ENCODE measurements at places on chromosomes 5 and 9. TPM values are rescaled to one million over a fixed set of nuclear protein-coding genes. Genes with fewer than 3 reads are reported as not detected.

GRCh38 chr5:3024126-3024525 is 272.6 kb upstream of the IRX2 start:
- no peak for DNase-seq

- no peak for DNase-seq
These were observed 634.0 kb downstream of the RAB3C start for GRCh38 chr5:59216841-59217240.

GRCh38 chr9:108241384-108242073 is 614.3 kb downstream of the ACTL7B start:
- DNase-seq = no peak

GRCh38 chr5:101346447-101346846 is 443.4 kb upstream of the ST8SIA4 start:
- no peak for DNase-seq

DNA sequence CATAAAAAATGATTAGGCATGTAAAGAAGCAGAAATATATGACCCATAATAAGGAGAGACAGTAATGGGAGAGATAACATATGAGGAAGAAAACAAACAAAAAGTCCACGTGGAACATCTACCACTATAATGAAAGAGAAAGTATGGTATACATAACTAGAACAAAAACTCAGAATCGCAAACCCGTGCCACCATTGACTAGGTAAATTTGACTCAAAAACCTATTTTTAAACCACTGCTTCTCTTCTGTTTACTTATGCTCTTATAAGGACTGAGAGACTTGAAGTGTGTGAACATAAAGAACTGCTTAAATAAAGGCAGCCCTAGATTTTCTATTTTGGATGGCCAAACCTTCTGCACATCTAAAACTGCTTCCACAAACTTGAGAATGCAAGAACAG is 330.7 kb downstream of the CAAP1 start:
- DNase-seq = no peak

DNA sequence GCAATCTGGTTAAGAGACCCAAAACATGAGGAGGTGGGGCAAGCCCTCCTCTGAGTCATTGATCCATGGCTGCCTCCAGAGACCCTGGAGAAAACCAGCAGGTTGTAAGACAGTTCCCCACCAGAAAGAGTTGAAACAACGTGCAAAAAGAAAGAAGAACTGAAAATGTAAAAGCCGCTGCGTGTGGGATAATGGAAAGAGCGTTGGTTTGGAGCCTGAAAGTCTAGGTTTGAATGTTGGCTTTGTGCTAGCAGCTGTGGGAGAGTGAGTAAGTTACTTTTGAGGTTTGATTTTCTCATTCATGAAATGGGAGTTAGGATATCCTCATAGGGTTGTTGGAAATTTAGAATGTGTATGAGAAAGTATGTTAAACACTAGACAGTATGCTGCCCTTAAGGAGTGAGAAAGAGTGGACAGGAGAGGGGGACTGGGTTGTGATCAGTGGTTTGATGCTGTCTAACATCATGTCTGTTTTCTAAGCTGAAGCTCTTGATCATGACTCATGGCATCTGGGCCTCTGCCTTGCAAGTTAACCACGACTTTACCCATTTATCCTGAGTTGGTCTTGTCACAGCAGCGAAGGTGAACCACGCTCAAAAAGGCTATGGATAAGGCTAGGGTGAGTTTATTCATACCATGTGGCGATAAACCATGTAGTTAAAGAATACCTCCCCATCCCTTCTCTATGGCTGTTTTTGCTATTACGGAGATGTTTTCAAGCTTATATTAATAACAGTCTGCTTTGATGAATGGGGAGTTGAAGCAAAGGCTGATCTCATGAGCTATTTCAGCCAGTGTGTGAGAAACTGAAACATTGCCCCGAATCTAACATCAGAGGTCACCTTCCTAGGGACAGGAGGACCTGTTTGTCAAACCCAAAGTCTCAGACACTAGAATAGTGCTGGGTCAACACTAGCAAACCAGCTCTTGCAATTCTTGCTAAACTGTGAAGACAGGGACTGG is 41.3 kb downstream of the ZNF366 start:
- DNase-seq = no peak

- DNase-seq = no peak
These were observed 489.8 kb downstream of the SEMA5A start for GRCh38 chr5:9056046-9056445.

DNA sequence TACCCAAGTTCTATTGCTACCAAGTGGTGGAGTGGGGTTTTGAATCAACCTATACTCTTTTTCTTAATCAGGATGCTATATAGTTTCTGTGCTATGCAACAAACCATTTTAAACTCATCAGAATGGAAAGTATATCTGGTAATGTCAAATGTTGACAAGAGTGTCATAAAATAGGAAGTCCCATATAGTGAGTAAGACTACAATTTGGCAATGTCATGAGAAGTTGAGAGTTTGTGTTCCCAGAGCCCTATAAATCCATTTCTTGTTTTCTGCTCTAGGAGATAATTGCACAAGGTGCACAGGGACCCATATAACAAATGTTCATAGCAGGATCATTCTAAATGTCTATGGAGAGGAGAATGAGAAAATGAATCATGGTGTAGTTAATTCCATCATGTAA is 109.8 kb upstream of the TXNDC8 start:
- DNase-seq = no peak

DNA sequence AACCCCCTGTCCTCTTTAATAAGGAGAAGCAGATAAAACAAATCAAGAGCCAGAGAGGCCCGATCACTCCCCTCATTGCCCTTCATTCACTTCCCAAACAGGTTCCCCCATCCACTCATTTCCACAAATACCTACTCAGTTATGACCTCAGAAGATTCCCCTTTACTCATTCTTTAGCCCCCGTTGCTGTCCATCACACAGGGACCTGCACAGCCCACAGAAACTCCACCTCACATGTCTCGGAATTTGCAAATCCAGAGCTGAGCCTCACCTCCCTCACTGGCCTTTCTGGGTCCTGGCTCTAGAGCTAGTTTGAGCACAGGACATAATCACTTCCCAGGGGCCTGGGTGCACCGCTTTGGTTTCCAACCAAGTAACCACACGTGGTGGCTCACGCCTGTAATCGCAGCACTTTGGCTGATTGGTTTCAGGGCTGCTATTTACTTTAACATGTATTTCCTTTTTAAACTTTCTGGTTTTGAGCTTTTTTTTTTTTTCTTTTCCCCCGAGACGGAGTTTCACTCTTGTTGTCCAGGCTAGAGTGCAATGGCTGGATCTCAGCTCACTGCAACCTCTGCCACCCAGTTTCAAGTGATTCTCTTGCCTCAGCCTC is 17.8 kb downstream of the ATP6V0E1 start:
- DNase-seq = no peak

The AFAP1L1 gene
- 2.6 TPM for polyA plus RNA-seq

The ROPN1L gene
- polyA plus RNA-seq = 0.29 TPM

The PCDHGA1 gene
- 2.2 TPM for polyA plus RNA-seq

The PRUNE2 gene
- 1.1 TPM for polyA plus RNA-seq

All from AG04450 (cell line).